Progenitor cell of endocrine pancreas (in vitro differentiated cells): ENCODE measurements at places on chromosomes 3 and 15.

- no peak for DNase-seq
Observed at GRCh38 chr15:52021128-52021671, 2.2 kb downstream of the MAPK6 start.

DNA sequence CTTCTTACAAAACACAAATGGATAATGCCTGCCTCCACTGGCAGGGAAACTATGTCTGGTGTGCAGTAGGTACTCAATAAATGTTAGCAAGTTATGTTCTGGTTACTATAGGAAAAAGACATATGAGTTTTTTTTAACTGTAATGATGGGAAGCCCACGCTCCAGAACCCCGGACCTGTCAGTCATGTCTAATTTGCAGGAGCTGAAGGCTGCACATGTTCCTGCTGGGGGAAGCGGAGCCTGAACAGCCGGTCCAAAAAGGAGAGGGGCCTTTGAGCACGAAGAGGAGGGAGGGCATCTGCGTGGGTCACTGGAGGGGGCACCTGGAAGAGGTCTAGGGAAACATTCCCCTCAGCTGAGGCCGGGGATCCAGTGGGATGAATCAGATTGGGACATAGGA is 113.2 kb downstream of the DGKG start:
- no peak for DNase-seq

GRCh38 chr15:81940467-81941451 is 105.1 kb downstream of the MEX3B start:
- DNase-seq: no peak

DNA sequence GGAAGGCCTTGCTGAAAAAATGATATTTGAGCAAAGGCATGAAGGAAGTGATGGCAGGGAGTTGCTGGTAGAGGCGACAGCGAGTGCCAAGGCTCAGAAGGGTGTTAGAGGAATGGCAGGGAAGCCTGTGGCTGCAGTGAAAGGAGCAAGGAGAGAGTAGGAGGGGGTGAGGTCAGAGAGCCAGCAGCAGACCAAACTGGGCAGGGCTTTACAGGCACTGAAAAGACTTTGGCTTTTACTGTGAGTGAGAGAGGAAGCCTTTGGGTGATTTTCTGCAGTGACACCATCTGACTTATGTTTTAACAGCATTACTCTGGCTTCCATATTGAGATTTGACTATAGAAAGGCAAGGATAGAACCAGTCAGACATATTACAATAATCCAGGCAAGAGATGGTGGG is 11.4 kb downstream of the TICRR start:
- no peak for DNase-seq

- no peak for DNase-seq
Observed at GRCh38 chr3:99895703-99896441, 78.2 kb downstream of the CMSS1 start.

DNA sequence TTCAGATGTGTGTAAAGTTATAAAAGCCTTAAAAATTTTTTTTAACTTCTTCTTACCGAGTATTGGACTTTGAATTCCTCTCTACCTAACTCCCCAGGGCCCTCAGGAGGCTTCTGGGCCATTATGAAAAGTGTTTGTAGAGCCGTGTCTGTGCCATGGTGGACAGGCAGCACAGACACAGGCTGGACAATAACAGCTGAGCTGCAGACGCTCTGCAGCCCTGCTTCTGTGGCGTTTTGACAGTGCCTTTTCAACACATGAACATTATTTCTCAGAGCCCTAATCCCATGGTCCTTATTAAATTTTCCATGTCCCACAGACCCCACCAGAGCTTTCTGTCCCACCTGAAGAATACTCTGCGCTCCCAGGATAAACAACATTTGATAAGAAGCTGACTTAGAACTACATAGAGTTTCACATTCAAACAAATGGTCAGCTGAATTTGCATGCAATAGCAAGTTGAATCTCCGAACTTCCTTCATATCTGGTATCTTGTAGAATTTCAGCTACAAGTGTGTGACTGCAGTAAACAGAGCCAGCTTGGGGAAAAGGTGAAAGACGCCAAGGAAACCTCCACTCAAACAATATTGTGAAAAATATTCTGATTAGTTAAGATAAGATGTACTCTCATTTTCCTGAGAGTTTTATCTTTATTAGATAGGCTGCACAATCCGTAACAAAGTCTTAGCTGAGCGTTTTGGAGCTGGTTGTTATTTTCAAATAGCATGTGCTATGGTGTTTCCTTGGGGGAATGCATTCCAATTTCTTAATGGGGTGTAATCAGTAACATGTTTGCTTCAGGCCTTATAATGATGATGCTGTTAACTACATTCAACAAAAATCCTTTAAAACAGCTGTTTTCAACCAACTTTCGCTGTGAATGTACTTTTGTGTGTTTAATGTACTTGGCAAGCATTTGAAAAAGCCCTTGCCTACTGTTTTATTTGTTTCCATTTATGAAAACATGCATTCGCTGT is 378.2 kb downstream of the MECOM start:
- no peak for DNase-seq

DNA sequence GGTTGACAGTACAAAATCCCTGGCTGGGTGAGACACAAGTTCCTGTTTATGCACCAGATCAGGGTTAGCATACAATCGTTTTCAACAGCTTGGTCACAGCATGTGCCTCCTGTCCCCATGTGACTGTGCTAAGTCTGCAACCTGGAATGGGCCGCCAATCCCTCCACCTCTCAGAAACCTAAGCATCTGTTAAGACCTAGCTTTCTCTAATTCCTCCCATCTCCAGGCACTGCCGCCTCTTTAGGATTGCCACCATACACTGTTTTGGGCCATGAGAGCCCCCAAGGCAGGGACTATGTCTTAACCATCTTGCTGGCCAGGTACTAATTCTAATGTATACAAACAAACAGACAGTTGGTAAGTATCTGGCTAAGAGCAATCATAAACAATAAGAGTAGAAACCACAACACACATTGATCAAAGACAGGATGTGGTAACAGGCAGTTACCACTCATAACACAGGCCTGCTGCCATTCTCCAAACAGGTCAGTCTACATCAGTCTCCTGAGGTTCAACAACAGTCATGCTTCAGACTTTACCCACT is 25.6 kb downstream of the SEC22C start:
- DNase-seq: no peak

GRCh38 chr3:190446573-190447279 is 3.0 kb downstream of the TMEM207 start:
- no peak for DNase-seq
